PC-9 (cell line): ENCODE measurements at places on chromosomes 7 and 10. TPM values are rescaled to one million over a fixed set of nuclear protein-coding genes. Genes with fewer than 3 reads are reported as not detected.

Gene TLX1
- not detected in 2 replicates for total RNA-seq

Gene EPHB6
- 39.2 and 72.9 TPM in 2 replicates for total RNA-seq

Gene ANKRD26
- 10.6 and 12.9 TPM in 2 replicates for total RNA-seq

DNA sequence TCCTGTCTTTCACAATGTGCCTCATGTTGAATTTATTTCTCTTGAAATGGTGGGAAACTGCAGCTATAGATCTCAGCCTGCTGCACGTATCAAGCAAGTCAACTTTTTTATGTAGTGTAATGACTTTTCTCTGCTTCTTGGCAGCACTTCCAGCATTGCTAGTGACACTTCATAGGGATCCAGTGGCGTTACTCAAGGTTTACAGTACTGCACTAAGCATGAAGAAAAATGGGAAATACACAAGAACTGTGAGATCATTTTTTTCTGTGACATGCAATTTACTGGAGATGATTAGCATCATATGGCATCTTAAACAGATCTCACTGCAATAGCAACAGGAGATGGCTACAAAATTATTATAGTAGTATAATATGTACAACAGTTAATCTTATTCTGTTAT, 90.9 kb downstream of the POLR1F start:
- no peaks in the 10 kb centered on the region for H3K27me3 ChIP-seq
- no peak overlapping the region for H3K4me3 ChIP-seq
- DNase-seq = no peak
- no peaks in the 10 kb centered on the region for H3K36me3 ChIP-seq
- no peaks in the 10 kb centered on the region for H3K4me1 ChIP-seq

- no peaks in the 10 kb centered on the region for H3K27me3 ChIP-seq
- no peak overlapping the region for H3K4me3 ChIP-seq
- no peaks in the 10 kb centered on the region for H3K4me1 ChIP-seq
- no peak overlapping the region for H3K27ac ChIP-seq
- DNase-seq = no peak
Measured at GRCh38 chr10:101906586-101907183, 63.1 kb upstream of the KCNIP2 start.

DNA sequence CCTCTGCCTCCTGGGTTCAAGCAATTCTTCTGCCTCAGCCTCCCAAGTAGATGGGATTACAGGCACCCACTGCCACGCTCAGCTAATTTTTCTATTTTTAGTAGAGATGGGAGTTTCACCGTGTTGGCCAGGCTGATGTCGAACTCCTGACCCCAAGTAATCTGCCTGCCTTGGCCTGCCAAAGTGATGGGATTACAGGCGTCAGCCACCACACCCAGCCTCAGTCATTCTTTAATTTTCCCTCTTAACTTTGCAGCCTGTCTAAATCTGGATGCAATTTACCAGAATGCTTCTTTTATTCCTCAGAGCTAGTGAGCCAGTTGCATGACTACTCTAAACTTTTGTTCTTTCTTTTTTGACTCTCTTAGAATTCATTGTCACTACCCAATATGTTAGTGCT, 90.5 kb upstream of the CSTF2T start:
- no peaks in the 10 kb centered on the region for H3K4me1 ChIP-seq
- DNase-seq = no peak
- H3K27ac ChIP-seq = no peak overlapping the region

- no peak overlapping the region for H3K4me3 ChIP-seq
- no peaks in the 10 kb centered on the region for H3K27me3 ChIP-seq
- no peak overlapping the region for H3K27ac ChIP-seq
- H3K36me3 ChIP-seq = no peaks in the 10 kb centered on the region
Measured at GRCh38 chr10:71711052-71711623, 8.4 kb downstream of the C10orf105 start.

GRCh38 chr7:112184455-112184854, 21.7 kb downstream of the DOCK4 start:
- no peak overlapping the region for H3K27ac ChIP-seq
- H3K4me1 ChIP-seq = no peaks in the 10 kb centered on the region
- no peaks in the 10 kb centered on the region for H3K27me3 ChIP-seq
- DNase-seq = no peak
- no peak overlapping the region for H3K4me3 ChIP-seq

- no peak for DNase-seq
- no peak overlapping the region for H3K4me3 ChIP-seq
- H3K36me3 ChIP-seq = no peaks in the 10 kb centered on the region
- H3K27me3 ChIP-seq = no peaks in the 10 kb centered on the region
- H3K4me1 ChIP-seq = peaks cover 23% of the 10 kb centered on the region
Measured at GRCh38 chr10:89330537-89331212, 2.9 kb downstream of the IFIT3 start.

- no peaks in the 10 kb centered on the region for H3K36me3 ChIP-seq
- no peak for DNase-seq
- H3K4me3 ChIP-seq = no peak overlapping the region
- peaks cover 29% of the 10 kb centered on the region; the same call in 1 of the 2 replicates for H3K27me3 ChIP-seq
- H3K27ac ChIP-seq = no peak overlapping the region
- no peaks in the 10 kb centered on the region for H3K4me1 ChIP-seq
Measured at GRCh38 chr10:80894797-80895467, 357.2 kb downstream of the SH2D4B start.

- H3K36me3 ChIP-seq = no peaks in the 10 kb centered on the region
- H3K27ac ChIP-seq = no peak overlapping the region
- H3K27me3 ChIP-seq = peaks cover 91% of the 10 kb centered on the region
- H3K4me3 ChIP-seq = no peak overlapping the region
- no peaks in the 10 kb centered on the region for H3K4me1 ChIP-seq
- DNase-seq = no peak
Measured at GRCh38 chr7:353746-354325, 63.9 kb downstream of the FOXL3 start.

GRCh38 chr10:6843481-6843881, 263.4 kb upstream of the PRKCQ start:
- H3K27me3 ChIP-seq = no peaks in the 10 kb centered on the region
- H3K4me3 ChIP-seq = no peak overlapping the region
- no peak for DNase-seq
- H3K27ac ChIP-seq = no peak overlapping the region
